ENCODE measurements at places on chromosomes 4 and X.

DNA sequence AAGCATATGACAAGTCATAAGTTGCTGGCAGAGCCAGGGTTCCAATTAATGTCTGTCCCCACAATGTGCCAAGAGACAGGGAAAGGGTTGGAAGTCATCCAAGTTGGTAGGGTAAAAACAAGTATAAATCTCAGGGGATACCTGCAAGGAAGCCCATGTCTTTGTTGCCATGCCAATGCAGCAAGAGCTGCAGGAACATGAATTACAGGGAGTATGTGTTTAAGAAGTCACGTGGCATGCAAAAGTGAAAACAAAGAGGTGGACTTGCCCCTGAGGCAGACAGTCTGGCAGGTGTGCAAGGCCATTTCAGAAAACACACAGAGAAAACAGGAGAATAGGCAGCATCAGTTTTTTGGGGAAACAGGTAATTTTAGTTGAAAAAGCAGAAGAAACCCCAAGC, 29.4 kb downstream of the C4orf51 start:
- DNase-seq, result no peak

- DNase-seq, result no peak
Observed at GRCh38 chr4:176758323-176758722, 34.4 kb downstream of the VEGFC start.

- peak; percentile 49 for DNase-seq
Observed at GRCh38 chrX:100994352-100995281, 25.1 kb downstream of the ARL13A start.

DNA sequence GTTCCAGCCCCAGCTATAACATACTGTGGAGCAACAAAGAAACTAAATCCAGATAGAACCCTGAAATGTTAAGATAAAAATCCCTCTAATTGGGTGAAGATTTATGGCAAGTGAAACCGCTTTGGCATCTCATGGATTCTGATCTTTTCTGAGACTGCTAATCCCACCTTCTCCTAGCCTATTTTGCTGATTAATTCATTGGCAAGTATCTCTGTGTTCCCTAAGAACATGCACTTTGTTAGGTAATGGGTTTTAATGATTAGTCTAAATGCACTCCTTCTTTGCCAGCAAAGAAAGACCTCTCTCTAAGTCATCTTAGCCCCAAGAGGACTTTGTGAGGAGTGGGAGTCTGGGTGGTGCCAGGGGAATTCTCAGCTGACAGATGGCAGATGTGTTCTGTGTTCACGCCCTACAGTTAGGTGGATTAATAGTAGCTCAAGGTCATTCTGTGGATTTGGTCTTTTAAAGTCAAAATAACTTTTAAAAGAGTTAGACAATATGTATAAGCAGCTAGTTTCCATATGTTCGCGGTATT, 171.3 kb downstream of the UNC5C start:
- DNase-seq, result no peak

- DNase-seq, result no peak
Observed at GRCh38 chr4:99658666-99659065, 1.0 kb upstream of the C4orf54 start.

GRCh38 chr4:4474476-4474875, 67.4 kb downstream of the STX18 start:
- no peak for DNase-seq

DNA sequence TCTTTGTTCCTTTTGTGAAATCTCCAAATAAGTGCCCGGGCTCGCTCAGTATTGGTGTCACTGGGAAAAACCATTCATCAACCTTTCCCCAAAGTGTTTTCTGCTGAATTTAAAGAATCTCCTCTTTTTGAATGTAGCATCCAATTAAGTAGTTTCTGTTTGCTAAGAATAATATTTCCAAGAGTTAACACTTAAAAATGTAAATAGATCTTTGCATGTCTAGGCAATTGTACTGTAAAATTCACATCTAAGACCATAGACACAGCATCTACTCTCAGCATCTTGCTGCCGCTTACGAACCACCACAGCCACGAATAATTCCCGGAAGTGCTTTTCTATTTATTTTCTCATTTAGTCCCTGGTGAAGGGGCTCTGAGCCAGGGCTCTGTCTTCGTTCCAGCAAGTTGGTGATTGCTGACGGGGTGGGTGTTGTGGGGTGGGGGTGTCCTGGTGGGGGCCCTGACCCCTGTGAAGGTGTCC, 1.4 kb downstream of the NSG1 start:
- DNase-seq, result no peak

DNA sequence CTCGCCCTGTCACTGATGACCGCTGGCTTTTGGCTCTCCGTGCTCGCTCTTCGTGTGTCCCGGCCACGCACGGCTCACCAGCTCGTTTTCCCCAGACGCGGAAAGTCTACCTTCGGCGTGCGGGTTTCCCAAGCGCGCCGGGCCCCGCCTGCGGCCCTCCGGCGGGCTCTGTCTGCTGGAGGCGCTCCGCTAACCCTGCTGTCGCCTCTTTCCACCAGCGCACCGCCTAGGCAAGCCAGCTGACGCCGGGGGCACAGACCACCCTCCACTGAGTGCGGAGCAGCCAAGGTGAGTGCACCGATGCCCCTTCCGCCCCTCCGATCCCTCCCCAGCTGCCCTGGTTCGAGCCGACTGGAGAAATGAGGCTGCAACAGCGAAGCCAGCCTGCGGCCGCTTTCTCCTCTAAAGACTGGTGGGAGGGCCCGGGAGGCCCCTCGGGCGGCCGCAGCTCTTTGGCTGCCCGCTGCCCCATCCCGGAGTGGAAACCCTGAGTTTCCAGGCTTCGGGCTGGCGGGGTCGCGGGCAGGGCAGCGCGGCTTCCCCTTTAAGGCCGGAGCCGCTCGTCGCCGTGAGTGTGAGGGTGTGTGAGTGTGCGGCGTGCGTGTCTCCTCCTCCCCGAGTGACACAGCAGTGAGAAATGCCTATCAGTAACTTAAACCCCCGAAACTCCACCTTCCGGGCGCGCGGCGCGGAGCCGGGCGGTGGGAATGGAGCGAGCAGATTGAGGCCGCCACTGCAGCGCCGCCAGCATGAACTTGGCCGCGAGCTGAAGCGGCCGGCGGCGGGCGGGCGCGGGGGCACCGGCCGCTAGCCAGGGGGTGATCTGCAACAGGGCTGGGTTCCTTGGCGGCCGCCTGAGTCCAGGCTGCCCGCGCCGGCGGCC, at the start of gene MAMLD1:
MAMLD1 (plus strand) TSS at position 719 of the 883 bp plus-strand sequence. CDS start 82,200 bp downstream, outside the sequence.
- peak; percentile 67 for DNase-seq

GRCh38 chr4:140222171-140222570, 68.2 kb upstream of the MAML3 start:
- DNase-seq, result peak; percentile 8

GRCh38 chrX:19870206-19870605, 17.2 kb downstream of the SH3KBP1 start:
- DNase-seq, result no peak

- no peak for DNase-seq
Observed at GRCh38 chr4:177968817-177969442, 526.7 kb upstream of the AGA start.

DNA sequence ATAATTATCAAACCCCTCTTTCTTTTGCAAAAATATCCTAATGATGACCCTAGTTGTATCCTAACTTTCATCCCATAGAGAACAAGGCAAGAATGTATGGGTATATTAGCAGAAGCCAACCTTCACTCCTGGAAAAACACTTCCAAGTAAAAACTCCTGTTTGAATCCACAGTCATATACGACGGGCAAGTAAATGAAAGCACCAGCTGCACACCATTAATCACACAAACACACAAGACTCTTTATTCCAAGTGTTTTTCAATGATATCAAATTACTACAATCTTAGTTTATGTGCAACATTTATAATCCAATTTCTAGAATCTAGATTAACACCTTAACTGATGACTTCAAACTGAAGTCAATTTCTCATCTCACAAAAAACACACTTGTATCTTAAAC, 22.9 kb downstream of the ACSL4 start:
- DNase-seq, result no peak

- no peak for DNase-seq
Observed at GRCh38 chr4:42480281-42480680, 83.0 kb downstream of the SHISA3 start.

- peak; percentile 49 for DNase-seq
Observed at GRCh38 chrX:136215559-136215958, 35.6 kb downstream of the MAP7D3 start.

DNA sequence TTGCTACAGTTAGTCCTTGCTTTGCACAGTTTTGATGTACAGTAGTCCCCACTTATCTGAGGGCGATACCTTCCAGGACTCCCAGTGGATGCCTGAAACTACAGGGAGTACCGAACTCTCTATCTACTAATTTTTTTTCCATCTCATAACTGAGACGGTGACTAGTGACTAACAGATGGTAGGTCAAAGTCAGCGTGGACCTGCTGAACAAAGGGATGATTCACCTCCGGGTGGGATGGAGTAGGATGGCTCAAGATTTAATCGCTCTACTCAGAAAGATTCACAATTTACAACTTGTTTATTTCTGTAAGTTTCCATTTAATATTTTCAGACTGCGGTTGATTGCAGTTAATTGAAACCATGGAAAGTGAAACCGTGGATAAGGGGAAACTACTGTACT, 655.8 kb downstream of the ZNF674 start:
- DNase-seq, result no peak

DNA sequence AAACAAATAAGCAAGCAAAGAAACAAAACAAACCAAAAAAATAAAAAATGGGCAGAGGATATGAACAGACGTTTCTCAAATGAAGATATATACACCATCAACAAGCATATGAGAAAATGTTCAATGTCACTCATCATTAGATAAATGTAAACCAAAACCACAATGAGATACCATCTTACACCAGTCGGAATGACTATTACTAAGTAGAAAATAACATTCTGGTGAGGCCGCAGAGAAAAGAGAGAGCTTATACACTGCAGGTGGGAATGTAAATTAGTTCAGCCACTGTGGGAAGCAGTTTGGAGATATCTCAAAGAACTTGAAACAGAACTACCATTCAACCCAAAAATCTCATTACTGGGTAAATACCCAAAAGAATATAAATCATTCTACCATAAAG, 321.0 kb upstream of the SLIT2 start:
- no peak for DNase-seq

DNA sequence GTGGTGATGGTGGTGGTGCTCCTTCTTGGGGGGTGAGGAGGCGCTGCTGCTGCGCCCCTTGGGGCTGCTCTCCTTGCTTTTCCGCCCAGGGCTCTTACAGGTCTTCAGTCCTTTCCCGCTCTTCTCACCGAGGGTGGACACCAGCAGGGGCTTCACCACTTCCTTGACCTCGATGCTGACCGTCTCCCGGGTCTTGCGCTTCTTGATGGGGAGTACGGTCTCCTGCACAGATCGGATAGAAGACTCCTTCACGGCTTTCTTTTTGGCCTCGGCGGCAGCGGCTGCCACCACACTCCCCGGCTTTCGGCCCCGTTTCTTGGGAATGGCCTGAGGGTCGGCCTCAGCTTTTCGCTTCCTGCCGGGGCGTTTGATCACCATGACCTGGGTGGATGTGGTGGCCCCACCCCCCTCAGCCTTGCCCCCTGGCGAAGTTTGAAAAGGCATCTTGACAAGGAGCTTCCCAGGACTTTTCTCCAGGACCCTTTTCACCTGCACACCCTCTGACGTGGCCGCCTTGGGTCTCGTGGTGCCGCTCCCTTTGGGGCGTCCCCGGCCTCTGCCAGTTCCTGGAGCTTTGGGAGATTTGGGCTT, 11.1 kb upstream of the IRAK1 start:
- no peak for DNase-seq

DNA sequence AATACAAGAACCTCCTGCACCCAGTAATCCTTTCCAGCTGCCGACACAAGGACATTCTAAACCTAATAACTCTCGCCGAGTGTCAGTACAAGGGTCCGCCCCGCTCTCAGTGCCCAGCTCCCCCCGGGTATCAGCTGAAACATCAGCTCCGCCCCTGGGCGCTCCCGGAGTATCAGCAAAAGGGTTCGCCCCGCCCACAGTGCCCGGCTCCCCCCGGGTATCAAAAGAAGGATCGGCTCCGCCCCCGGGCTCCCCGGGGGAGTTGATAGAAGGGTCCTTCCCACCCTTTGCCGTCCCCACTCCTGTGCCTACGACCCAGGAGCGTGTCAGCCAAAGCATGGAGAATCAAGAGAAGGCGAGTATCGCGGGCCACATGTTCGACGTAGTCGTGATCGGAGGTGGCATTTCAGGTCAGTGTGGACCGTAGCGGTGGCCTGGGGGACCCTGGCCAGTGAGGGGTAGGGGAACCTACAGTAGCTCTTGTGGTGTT, at the start of gene MAOA:
MAOA (plus strand) TSS at position 295 of the 490 bp plus-strand sequence; CDS start at position 338, 43 bp downstream.
- no peak for DNase-seq

DNA sequence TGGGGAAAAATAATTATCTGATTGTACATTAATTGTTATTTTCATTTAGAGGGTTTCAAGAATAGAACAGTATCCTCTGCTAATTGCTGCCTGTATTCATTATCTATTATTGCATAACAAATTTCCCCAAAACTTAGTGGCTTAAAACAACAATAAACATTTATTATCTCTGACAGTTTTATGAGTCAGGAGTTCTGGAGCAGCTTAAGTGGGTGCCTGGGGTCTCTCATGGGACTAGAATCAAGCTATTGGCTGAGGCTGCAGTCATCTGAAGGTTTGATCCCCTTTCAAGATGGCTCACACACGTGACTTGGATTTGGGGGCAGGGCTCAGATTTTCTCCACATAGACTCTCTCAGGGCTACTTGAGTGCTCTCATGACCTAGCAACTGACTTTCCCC, 98.1 kb upstream of the JADE1 start:
- DNase-seq, result no peak

DNA sequence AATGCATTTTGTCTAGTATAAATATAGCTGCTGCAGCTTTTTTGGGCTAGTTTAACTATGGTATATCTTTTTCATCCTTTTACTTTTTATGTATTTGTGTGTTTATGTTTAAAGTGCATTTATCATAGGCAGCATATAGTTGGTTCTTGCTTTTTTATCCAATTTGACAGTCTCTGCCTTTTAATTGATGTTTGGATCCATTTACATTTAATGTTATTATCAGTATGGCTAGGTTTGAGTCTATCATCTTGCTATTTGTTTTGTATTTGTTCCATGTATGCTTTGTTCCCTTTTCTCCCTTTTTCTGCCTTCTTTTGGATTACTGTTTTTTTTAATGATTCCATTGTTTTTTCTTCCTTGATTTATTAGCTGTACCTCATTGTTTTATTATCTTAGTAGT, 40.3 kb downstream of the GNL3L start:
- no peak for DNase-seq

GRCh38 chrX:96704629-96705028, 20.0 kb downstream of the DIAPH2 start:
- no peak for DNase-seq

DNA sequence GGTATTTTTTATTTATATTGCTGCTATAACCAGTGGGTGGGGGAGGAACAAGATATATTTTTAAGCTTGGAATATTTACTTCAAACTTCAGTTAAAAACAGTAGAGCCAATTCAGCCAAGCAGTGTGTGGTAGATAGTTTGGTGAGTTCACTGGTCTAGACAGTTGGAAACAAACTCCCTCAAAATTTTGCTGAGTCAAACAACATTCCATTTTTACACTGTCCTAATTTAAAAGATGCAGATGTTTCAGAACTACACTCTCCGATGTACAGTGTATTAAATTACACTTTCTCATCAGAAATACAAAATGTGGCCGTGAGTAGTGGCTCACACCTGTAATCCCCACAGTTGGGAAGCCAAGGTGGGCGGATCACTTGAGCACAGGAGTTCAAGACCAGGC, 23.3 kb downstream of the PRKX start:
- DNase-seq, result no peak
